ENCODE measurements at places on chromosomes 2 and 18. TPM values are rescaled to one million over a fixed set of nuclear protein-coding genes. Genes with fewer than 3 reads are reported as not detected.

DNA sequence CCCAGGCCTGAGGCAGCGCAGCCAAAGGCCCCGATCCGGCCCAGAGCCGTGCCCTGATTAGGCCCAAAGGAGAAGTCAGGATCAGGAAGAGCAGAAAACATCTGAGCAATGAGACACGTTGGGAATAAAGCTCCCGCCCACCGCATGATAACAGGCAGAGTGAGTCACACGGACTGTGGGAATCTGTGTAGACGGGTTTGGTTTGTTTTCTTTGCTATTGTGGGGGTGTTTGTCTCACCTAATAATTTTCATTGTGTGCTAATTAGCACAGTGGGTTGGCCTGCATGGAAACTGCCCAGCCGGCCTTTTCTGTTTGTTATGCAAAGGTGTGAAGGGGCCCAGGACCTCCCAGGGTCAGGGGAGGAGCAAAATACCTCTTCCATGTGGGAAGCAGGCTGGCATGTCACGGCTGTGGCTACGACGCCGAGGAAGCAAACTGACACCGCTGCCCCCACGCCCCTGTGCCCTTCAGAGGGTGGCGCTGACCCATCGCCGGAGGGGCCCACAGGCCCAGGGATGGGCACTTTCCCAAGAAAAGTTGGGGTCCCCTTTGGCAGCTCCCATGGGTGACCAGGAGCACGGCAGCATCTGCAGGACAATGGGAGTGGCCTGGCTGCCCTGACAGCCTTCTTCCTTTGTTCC lies 68.4 kb upstream of the CTDP1 start:
- peak; percentile 50 for DNase-seq

Gene ICA1L
- total RNA-seq = 14.5 TPM

DNA sequence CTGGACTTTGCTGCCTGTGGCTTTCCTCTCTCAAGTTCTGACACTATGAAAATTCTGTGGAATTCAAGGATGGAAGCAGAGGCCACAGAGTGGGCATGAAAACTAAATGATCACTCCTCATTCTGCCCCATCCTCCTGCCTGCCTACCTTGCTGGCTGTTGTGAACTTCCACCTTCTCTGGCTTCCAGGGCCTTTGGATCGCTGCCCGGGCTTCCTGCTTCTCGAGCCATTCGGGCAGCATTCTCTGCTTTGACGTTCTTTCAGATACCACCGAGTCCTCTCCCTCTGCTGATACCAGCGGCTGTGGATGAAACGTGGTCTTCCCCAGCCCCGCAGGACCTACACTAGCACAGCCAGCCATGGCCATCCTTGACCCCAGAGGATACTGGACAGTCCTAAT lies 327.7 kb upstream of the SLC14A2 start:
- DNase-seq = no peak

GRCh38 chr2:234243871-234244565 lies 193.5 kb downstream of the SPP2 start:
- no peak for DNase-seq

Gene TXNDC9
- 31.7 TPM for total RNA-seq

DNA sequence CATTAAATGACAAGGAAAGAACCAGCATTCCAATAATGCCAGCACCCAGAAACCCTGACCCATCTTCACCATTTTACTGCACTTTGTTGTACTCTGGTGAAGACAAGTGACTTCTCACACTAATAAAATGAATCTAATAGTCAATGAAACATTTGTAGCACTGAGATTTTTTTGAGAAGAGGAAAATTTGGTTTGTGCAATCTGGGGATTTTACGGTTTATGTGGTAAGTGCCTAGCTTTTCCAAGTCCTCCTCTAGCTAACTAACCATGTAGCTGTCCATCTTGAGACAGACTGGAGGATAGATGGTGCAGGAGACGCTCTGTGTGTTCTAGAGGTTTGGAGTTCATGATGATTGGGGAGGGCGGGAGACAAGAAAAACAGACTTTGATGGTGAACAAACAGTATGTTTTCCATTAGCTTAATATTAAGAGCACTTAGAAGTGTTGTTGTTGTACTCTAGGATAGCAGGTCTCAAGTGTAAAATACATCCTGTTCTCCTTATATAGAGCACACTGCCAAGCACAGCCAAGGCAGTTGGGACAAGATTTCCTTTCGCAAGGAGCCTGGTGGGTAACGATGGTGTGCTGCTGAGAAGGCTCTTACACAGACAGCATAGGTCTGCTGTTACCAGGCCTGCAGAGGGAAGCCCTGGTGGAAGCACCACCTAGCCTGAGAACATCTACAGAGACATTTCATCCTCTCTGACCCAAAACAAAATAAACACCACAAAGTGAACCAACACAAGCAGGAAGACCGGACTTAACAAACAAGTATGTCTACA lies 83.7 kb downstream of the BCL11A start:
- no peak for DNase-seq

DNA sequence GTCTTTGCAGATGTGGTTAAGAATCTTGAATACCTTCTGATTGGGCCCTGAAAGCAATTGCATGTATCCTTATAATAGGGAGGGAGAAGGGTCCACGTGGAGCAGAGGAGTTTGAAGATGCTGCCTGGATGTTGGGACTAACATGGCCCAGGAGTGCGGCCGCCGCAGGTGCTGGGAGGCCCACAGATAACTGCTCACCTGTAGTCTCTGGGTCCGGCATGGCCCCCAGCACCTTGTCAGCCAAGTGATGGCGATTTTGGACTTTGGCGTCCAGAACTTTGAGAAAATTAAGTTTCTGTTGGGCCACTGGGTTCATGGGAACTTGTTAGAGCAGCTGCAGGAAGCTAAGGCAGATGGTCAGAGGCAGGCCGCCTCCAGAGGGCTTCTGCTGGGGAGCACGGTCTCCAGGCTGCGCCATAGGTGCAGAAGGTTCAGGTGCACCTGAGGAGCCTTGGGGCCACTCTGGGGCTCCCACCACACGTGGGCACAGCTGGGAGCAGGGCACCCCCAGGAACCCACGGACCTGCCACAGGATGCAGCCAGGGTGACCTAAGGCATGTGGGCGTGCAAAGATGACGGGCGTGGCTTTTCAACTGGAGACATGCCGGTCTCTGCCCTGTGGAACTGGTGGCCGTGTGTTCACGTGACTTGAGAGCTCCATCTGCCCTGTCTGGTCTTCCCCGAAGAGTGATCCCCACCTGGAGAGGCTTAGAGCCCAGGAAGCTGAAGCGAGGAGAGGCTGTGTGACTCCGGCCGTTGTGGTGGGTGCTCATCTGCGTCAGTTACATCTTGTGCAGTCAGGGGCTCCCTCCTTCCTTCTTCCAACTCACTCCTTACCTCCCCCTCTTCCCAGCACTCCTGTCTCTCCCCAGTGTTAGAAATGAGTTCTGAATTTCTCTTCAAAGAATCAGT lies 277.3 kb downstream of the AGAP1 start:
- DNase-seq = no peak

Gene TNFRSF11A
- total RNA-seq = 4.6 TPM

Gene MYO7B
- total RNA-seq = 0.32 TPM

Gene SLC39A10
- total RNA-seq = 31.5 TPM

Gene BCL11A
- total RNA-seq = 13.5 TPM

Gene PRSS56
- not detected for total RNA-seq

DNA sequence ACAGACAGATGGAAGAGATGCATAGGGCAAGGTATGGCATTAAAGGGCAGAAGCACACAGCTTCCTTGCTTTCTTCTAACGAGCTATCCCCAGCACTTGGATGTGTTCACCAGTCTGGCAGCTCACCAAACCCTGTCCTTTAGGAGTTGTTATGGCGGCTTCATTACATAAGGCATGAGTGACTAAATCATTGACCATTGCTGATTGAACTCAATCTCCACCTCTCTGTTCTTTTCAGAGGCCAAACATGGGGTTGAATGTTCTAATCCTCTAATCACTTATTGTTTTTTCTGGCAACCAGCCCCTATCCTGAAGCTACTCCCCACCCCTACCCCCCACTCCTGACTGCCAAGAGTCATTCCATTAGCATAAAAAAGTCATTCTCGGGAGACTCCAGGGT lies 301.8 kb downstream of the XIRP2 start:
- DNase-seq = no peak

DNA sequence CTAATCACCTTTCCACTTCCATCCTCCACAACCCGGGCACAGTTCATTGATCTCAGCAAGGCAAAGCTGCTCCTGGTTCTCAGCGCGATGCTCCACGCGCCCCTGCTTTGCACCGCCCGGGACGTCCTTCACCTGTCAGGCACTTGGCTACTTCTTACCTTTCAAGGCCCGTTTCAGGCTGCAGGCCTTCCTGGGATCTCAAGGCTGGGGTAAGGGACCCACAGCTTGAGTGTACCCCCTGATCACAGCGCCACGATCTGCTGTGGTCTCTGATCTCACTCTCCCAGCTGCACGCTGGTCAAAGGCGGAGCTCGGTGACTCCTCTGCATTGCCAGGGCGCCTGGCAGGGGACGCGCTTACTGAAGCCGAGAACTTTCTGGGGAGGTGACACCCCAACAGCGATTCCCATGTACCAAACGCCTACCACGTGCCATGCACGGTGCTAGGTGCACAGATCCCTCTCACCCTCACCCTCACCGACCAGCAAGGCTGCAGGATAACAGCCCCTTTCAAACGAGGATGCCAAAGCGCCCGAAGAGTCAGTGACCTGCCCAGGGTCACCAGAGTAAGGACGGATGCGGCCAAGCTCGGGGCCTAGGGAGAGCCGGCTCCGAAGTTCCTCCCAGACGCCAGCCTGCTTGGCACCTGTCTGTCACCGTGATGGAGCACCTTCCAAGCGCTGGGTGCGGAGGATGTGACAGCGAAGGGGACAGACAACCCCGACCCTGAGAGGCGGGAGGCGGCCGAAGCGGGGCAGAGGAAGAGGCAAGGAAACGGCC lies 818 bp downstream of the ITGB1BP1 start:
- no peak for DNase-seq

DNA sequence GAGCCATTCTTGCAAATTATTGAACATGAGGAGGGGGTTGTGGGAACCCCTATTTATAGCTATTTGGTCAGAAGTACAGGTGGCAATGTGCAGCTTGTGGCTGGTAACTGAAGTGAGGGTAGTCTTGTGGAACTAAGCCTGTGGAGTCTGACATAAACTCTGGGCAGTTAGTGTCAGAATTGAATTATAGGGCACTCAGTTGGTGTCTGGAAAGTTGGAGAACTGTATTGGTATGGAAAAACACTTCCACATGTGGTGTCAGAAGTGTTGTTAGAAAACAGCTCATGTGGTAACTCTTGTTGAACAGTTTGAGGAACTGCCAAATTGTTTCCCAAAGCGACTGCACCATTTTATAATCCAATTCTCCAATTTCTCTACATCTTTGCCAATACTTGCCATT lies 7.5 kb downstream of the RALBP1 start:
- no peak for DNase-seq

DNA sequence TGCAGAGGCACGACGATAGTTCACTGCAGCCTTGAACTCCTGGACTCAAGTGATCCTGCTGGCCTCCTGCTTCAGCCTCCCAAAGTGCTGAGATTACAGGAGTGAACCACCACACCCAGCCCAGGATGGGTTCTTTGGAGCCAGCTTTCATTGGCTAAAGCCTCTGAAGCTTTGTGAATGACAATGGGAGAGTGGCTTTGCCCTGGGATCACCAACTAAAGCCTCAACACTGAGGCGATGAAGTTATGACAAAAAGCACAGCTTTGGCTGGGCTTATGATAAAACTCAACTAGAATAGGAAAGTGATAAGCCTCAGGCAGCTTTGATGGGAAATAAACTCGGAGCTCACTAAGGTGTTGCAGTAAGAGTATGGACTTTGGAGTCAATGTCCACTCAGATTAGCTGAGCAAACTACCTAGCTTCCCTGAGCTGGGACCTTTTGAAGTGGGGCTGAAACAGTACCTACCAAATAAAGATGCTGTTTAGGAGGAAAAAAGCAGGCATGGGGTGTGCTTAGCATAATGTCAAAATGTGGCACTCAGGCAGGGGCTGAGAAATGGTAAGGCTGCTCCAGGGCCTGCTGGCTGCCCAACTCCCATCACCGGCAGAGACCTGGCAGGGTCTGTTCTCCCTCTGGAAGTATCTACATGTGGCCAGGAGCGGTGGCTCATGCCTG lies 4.3 kb downstream of the TMEM127 start:
- no peak for DNase-seq
